RPMI7951 (cell line): ENCODE measurements at places on chromosomes 11 and 22. TPM values are rescaled to one million over a fixed set of nuclear protein-coding genes. Genes with fewer than 3 reads are reported as not detected.

The HEPHL1 gene
- 0.10 TPM in 1 of 2 replicates, not detected in the other for total RNA-seq

The OR6A2 gene
- total RNA-seq = 0.10 and 0.24 TPM in 2 replicates

The TEX12 gene
- total RNA-seq = 0.29 and 0.48 TPM in 2 replicates

The HTR3A gene
- total RNA-seq = not detected in 2 replicates

The NAT10 gene
- 19.2 and 20.7 TPM in 2 replicates for total RNA-seq

The TPBGL gene
- not detected in 2 replicates for total RNA-seq

The APOL5 gene
- not detected in 2 replicates for total RNA-seq

The MS4A6E gene
- not detected in 2 replicates for total RNA-seq

The MIAT gene
- 0.39 and 0.48 TPM in 2 replicates for total RNA-seq

The ACO2 gene
- 38.5 and 43.7 TPM in 2 replicates for total RNA-seq

The KDM4E gene
- not detected in 2 replicates for total RNA-seq

The OR52A1 gene
- not detected in 2 replicates for total RNA-seq

The OR51T1 gene
- not detected in 2 replicates for total RNA-seq
